Fibroblast of skin of right biceps (primary cell): ENCODE measurements at places on chromosomes 3 and 15.

DNA sequence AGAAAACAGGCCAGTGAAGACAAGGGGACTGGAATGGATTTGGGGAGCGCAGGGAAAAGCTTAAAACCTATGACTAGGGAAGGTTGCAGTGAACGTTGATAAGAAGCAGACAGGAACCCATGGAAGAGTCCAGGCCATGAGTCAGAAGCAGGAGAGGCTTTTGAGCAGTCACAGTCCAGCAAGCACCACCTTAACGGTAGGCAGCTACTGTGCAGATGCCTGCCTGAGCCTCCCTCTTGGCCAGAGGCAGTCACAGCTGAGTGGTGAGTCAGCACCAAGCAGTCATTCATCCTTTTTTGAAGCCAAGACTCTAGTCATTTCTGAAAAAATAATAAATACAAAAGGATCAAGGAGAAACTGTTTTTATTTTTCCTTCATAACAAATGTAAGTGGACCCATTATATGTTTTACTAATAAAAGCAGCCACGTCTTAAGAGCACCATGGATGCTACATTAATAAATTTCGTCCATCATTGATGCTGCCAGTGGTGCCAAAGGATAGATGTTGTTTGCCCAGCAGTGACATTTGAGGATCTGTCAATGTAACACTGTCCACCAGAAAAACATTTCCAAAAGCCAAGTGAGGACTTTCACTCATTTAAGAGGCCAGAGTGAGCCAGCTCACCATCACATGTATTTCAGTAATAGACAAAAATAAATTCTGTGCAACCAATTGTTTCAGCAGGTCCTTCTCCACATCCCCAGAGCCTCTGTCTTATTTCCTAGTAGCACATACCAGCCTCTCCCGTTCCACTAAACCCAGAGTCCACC, 42.1 kb upstream of the ACTC1 start:
- peak; percentile 79 for DNase-seq

DNA sequence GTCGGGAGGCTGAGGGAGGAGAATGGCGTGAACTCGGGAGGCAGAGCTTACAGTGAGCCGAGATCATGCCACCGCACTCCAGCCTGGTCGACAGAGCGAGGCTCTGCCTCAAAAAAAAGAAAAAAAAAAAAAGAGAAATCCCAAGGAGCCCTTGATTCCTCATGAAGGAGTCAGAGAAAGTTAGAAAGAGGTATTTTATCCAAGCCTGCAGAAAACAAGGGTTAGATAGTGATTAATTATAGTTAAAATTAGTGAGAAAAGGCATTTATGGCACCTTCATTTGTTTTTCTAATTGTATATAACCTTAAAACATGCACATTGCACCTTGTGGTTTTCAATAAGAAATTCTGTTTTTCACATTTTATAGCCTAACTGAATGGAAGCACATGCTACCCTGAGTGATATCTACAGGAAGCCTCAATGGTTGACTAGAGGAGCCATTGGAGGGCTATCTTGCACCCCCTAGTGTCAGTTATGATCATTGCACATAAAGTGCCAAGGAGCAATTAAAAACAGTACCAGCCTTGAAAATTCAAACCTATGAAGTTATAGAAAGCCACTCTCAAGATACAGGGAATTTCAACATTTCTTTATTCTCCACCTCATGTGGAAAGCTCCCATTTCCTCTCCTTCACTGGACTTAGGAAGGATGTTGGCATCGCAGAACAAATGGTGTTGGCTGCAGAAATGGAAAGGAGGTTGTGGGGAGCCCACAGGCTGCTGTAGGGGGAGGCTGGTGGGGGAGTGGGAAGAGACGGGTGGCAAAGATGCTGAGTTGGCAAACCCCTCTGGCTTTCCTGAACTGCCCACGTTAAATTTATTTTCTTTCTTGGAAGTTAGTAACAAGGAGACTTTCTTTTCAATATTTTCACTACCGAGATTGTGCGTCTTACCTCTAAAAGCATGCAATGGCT, 48.5 kb downstream of the ITGA11 start:
- DNase-seq, result peak; percentile 50

DNA sequence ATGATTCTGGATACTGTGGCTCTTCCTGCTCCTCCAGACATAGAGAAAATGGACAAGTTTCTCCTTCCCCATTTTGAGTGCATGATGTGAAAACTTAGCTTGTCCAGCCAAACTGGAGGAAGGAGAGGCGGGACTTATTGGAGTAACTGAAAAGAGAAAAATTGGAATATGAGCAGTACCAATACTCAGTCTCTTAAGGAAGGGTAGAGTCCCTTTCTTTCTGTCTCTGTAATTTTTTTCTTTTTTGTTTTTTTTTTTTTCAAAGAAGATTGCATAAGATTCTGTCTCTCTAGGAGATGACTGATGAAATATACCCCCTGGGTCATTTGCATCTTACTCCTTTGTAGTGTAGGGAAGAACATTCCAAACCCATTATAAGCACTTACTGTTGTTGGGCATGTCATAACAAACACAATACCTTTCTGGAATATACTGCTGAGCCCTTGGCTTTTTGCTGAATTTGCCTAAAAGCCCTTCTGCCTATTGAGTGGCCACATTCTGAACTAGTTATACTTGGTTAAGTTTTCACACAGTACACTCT, 498.1 kb upstream of the TPRG1 start:
- peak; percentile 83 for DNase-seq

DNA sequence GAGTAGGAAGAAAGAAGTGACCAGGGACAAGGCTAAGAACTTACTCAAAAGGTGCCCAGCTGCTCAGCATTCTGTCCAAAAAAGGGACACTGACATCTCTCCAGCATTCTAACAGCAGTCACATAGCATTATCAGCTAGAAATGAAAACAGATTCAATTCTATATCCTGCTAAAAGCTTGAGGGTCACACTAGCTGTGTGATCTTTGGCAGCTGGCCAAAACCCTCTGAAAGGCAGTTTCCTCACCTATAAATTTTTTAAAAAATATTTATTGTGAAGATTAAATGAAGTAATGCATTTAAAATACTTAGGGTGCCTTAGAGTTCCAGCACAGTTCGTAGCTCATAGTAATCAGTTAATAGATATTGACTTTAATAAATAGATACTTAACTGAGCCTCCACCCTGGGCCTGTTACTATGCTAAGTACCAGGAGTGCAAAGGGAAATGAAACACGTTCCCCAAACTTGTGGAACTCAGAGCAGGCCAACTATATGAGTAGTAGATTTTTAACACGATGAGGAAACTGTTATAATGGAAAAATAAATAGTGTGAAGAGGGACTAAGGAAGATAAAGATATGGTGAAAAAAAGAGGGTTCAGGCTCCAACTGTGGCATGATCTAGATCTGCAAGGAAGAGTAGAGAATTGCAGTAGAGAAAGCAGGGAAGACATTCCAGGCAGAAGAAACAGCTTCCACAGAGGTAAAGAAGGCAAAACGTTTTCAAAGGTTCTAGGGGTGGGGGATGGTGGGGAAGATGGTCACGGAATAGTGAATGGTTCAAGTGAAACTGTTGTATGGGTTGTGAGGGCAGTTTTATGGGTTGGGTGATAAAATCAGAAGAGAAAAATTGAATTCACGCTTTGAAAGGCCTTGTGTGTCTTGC, 11.4 kb downstream of the CD86 start:
- no peak for DNase-seq

- no peak for DNase-seq
Measured at GRCh38 chr3:115928376-115928775, 305.1 kb downstream of the GAP43 start.

DNA sequence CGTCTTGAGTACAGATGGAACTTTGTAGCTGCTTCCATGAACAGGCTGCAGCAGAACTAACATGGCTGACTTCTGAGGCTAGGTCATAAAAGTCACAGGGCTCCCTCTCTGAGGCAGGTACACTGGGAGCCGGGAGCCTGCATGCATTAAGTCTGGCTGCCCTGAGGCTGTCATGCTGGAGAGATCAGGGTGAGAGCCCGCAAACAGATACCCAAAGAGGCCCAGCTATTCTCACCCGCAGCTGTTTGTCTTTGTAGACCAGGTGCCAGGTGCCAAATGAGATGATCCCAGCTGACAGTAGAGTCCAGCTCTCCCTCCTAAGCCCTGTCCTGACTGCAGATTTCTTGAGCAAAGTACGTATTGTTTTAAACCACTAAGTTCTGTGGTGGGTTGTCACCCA, 8.6 kb upstream of the SLCO3A1 start:
- DNase-seq, result no peak

GRCh38 chr3:191235331-191236314, 36.6 kb downstream of the OSTN start:
- DNase-seq, result peak; percentile 56

- peak; percentile 64 for DNase-seq
Measured at GRCh38 chr3:24595796-24596195, 101.1 kb upstream of the THRB start.

GRCh38 chr3:172370419-172370818, 77.8 kb downstream of the GHSR start:
- DNase-seq, result no peak

DNA sequence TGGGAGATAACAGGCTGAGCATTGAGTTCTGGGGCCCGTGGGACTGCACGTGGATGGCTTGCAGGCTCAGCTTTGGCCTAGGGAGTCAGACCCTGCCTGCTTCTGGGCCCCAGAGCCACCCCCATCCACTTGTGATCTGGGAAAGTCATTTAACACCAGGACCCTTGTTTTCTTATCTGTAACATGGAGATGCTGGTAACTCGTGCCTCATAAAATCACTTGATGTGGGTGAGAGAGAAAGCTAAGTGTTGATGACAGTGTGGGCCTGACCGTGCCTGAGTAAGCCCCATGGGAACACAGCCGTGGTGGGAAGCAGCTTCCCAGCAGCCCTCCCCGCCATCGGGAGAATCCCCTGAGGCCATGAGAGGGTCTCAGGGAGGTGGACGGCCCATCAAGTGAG, 378.1 kb downstream of the GABRB3 start:
- no peak for DNase-seq

- no peak for DNase-seq
Measured at GRCh38 chr3:97612632-97613031, 151.9 kb upstream of the ARL6 start.

DNA sequence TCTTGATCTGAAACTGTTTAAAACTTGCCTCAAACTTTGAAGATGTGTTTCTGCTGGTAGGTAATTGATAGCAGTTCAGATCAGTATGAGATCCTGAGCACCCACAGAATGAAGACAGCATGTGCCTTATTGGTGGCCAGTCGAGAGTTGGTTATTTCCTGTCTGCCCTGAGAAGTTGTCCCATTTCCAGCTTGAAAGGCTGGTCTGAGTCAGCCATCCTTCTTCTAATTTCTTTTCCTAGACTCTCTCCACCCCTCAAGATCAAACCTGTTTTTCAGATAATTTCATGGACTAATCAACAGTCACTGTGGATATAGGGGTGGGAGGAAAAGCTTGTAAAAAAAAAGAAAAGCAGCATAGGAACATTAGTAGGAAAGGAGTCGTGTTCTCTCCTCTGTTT, 464.4 kb downstream of the FOXP1 start:
- peak; percentile 52 for DNase-seq
